ENCODE measurements at places on chromosomes 5 and 9. TPM values are rescaled to one million over a fixed set of nuclear protein-coding genes. Genes with fewer than 3 reads are reported as not detected.

PLPP6 gene
- 5.8 TPM for total RNA-seq

FGD3 gene
- total RNA-seq = 4.8 TPM

EIF4EBP3 gene
- not detected for total RNA-seq

MOB3B gene
- total RNA-seq = 5.8 TPM

PKD2L2 gene
- 2.4 TPM for total RNA-seq

ARHGEF28 gene
- 13.7 TPM for total RNA-seq

DIRAS2 gene
- 12.0 TPM for total RNA-seq

- no peak for DNase-seq
Measured at GRCh38 chr5:54526604-54527288, 9.2 kb downstream of the SNX18 start.

GRCh38 chr9:93308676-93309075 is 124.7 kb downstream of the WNK2 start:
- DNase-seq = no peak

- no peak for DNase-seq
Measured at GRCh38 chr5:88890070-88890781, 7.2 kb upstream of the MEF2C start.

- DNase-seq = peak; percentile 59
Measured at GRCh38 chr9:126953041-126953809, 38.6 kb downstream of the RALGPS1 start.

DNA sequence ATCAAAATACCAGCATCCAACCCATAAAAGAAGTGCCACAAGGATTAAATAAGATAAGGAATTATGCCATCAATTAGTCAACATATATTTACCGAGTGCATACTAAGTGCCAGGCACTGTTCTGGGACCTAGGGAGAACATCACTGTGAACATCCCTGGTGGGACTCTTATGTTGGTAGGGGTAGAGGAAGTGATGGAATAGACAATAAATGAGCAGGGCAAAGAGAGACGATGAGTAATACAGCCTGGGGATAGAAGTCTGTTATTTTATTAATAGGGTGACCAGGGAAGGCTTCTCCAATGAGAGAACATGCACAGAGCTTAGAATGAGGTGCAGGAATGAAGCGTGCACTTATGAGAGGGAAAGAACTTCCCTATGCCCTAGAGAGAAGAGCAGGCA is 47.4 kb upstream of the VLDLR start:
- no peak for DNase-seq

DNA sequence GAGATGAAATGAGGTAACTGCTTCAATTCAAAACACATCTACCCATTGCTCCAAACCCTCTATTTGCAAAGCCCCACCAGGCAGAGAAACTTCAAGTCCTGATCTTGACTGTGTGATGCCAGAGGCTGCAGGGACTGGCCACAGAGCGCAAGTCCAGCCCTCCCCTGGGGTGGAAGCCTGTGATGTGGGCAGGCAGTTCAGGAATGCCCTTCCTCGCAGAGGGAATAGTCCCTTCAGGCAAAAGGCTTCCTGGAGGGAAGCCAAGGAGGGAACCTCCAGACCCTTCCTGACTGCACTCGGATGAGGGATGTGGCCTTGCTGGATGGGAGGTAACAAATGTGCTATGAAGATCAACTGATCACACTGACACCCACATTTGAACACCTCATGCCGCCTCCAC is 131.2 kb downstream of the SLIT3 start:
- DNase-seq = no peak

DNA sequence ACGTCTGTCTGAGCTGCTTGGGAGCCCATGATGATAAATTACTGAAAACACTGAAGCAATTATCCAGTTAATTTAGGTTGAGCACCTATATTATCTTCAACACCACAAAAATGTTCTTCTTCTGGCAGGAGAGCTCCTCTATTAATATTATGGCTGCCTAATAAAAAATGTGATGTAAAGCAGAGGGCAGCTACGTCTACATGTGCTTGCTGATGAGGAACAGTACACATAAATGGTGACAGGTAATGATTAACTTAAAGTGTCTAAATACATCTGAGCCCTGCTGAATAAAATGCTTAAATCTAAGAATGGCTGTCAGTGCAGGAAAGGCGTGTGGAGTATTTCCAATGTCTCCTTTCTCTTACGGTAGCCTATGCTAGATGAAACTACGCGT is 131.3 kb upstream of the NR3C1 start:
- DNase-seq = peak; percentile 80

DNA sequence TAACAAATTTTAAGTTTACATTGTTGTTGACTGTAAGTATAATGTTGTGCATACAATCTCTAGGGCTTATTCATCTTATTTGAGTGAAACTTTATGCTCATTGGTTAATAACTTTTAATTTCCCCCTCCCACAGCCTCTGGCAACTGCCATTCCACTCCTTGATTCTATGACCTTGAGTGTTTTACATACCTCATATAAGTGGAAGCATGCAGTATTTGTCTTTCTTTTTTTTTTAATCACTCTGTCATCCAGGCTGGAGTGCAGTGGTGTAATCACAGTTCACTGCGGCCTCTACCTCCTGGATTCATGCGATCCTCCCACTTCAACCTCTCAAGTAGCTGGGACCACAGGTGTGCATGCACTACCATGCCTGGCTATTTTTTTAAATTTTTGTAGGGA is 83.9 kb downstream of the KCTD16 start:
- no peak for DNase-seq

- DNase-seq = no peak
Measured at GRCh38 chr5:173542159-173542558, 74.3 kb downstream of the BOD1 start.

All from umbilical cord (tissue), 2 donors.